Left cardiac atrium (tissue), 4 donors: ENCODE measurements at places on chromosomes 1 and 21. TPM values are rescaled to one million over a fixed set of nuclear protein-coding genes. Genes with fewer than 3 reads are reported as not detected.

DNA sequence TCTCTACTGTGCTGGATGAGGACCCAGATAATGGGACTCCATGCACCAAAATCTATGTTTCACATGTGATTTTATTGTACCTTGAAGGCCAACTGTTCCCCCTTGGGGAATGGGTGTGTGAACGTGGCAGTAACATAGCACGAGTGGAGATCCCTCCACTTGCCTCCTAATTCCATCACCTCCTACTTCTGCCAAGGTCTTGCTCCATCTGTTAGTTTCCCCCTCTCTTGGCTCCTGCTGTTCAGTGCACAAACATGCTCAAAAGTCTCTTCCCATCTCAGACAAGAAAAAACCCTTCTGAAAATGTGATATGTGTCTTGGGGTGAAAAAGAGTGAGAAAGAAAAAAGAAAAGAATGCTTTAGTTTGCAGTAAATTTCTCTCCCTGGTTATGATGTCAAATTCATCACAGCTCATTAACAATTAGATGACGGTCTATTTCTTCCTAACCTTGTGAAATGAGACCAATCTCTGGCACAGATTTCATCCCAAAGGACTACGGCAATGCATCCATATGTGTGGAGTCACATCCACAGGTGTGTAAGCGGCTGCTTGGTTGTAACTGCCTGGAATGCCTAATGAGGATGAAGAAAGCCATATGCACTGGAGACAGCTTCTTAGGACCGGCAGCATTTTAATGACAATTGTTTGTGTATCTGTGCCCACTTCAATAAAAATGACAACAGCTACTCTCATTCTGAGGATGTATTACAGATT lies 79.3 kb upstream of the DIRAS3 start:
- DNase-seq: no peak

GRCh38 chr21:38683222-38683621 lies 122.5 kb upstream of the ETS2 start:
- no peak for DNase-seq

DNA sequence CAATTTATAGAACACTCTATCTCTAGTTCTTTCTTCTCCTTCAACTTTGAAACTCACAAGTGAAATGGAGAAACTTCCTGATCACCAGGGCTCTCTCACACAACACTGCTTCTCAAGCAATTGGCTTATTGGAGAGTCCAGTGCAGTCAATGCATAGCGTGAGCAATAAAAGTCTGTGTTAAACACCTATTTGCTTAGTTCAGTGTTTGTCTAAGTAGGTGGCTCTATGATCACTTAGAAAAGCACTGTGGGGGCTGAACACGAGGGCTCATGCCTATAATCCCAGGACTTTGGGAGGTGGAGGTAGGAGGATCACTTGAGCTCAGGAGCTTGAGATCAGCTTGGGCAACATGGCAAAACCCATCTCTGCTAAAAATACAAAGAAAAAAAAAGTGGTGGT lies 12.2 kb downstream of the CTSS start:
- DNase-seq: no peak

DNA sequence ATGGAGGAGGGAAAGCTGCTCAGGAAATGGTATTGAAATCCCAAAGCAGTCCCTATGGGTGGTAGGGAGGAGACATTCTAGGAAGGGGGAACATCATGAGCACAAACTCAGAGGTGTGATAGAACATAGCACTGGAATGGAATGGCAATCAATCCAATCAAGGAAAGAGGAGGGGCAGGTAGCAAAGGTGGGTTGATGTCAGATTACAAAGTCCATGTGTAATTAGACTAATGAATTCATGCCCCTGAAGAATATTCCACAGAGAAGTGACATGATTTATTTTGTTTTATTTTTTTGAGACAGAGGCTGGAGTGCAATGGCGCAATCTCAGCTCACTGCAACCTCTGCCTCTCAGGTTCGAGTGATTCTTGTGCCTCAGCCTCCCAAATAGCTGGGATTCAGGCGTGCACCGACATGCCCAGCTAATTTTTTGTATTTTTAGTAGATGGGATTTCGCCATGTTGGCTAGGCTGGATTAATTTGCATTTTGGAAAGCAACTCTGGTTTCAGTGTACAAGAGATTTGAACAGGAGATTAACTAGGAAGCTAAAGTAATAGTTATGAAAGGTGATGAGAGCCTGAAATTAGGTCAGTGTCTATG lies 36.1 kb downstream of the DEGS1 start:
- no peak for DNase-seq

DNA sequence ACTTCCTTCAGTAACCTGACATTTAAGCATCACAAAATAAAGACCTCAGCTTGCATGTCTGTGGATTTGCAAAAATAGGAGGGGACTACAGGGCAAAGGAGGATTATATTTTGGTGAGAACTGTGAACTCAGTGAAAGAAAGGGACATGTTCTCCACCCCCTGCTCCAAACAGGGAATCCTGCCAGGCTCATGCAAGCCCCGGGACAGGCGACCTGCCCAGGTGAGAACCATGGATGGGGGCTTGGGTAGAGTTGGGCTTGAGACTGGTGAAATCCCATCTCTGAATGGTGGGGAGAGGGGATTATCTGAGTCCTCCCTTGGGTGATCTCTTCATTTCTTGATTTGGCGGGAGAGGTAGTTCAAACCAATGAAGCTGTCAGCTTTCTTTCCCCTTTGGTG lies 110.1 kb downstream of the SUSD4 start:
- no peak for DNase-seq

- no peak for DNase-seq
Measured at GRCh38 chr1:226479474-226479873, 69.1 kb upstream of the STUM start.

- DNase-seq: no peak
Measured at GRCh38 chr1:181080556-181080955, 7.9 kb upstream of the IER5 start.

DNA sequence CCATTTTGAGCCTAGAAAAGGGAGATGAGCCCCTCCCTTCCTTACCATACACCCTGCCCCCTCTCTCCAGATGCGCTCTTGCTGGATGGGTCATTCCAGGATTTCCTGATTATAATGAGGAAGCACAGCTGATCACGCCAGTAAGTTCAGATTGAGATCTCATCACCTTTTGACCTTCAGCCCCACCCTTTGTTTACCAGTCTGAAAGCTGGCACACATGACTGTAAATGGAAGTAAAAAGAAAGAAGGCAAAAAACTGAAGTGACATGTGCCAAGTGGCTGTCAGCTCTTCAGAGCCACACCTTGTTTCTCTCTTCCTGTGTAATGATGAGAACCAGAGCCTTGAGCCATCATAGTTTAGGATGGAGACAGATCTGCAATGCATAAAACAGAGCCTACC lies 27.9 kb downstream of the S1PR1 start:
- no peak for DNase-seq

DNA sequence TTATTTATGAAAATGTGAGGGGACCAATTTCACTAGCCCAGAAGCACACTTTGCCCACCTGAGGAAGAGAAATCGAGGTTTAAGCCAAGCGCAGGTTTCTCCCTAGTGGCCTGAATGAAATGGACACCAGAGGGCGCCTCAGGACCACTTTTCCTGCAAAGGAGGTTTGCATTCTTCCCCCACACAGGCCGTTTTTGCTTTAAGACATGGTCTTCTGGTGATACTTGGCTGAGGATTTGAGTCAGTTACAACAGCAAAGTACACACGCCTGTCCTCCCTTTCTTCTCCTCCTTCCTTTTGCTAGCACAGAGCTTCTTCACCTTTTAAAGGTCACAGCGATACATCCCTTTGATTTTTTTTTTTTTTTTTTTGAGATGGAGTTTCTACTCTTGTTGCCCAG lies 5.4 kb downstream of the PLA2G2E start:
- DNase-seq: peak; percentile 85

GRCh38 chr1:48245106-48245505 lies 22.6 kb downstream of the SLC5A9 start:
- DNase-seq: no peak

The ELF3 gene
- 8.5 TPM for total RNA-seq

The FCMR gene
- total RNA-seq: 4.5 TPM

The DESI2 gene
- 22.2 TPM for total RNA-seq

The PKNOX1 gene
- total RNA-seq: 8.9 TPM

The CATSPER4 gene
- not detected for total RNA-seq

The ADAM30 gene
- total RNA-seq: not detected
